Stimulated activated naive CD8-positive, alpha-beta T cell treated with anti-CD3 and anti-CD28 coated beads, Interleukin-15, Interleukin-2, amounts not matched to agents 100 U/mL and 50 U/mL, for 24 hours (primary cell): ENCODE measurements at places on chromosomes 3 and 15.
A peak's percentile ranks its signal among the peaks of the same experiment; 100 is the strongest.

DNA sequence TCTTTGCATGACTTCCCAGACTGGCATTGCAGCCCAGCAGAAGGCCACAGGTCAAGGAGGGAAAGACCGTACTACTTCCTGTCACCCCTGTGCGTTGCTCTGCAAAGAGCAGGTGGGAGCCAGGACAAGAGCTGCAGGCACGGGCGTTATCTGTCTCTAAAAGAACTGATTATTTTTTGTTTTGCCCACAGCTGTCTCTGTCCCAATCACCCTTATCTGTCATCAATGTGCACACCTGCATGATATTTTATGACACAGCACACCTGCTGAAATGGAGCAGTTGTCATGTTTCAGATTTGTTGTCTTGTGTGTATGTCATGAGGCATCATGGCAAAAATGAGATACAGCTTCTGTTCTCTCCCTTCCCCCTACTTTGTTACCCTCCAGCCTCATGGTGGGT, 58.8 kb downstream of the SLCO3A1 start:
- no peak for DNase-seq

GRCh38 chr3:111601810-111602209, 6.7 kb upstream of the ZBED2 start:
- DNase-seq, result no peak

- DNase-seq, result no peak
Measured at GRCh38 chr3:129560911-129561594, 18.1 kb downstream of the H1-8 start.

GRCh38 chr3:136734382-136735070, 17.7 kb downstream of the STAG1 start:
- DNase-seq, result no peak

DNA sequence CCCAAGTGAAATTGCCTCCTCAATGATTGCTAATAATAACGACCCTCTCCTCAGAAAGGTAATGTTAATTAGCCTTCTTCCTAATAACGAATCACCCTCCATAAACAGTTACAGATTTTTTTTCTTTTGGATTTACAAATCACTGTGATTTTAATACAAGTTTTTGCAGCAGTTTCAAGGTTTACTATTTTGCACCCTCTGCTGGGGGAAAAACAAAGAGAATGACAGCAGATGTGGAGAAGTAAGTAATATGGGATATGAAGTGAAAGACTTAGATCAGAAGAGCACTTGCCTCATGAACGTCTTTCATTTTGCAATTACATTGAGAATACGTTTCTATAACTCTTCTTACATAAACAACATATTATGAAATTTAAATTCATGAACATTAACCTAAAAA, 16.1 kb upstream of the CNTN3 start:
- no peak for DNase-seq

DNA sequence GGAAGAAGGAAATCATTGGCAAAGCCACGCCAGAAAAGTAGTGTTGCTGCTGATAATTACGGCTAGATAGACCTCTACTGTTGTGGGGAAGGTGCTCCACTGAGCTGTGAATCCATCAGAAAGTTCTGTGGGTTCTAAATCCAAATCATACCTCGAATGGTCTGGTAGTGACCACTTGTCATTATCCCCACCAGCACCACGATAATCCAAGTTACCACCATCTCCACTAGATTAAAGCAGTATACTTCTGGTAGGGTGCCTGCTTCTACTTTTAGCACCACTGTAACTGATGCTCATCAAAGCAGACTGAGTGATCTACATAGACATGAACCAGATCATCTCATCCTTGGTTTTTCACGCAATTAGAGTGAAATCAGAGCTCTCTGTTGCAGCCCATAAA, 185.5 kb downstream of the FMN1 start:
- no peak for DNase-seq

DNA sequence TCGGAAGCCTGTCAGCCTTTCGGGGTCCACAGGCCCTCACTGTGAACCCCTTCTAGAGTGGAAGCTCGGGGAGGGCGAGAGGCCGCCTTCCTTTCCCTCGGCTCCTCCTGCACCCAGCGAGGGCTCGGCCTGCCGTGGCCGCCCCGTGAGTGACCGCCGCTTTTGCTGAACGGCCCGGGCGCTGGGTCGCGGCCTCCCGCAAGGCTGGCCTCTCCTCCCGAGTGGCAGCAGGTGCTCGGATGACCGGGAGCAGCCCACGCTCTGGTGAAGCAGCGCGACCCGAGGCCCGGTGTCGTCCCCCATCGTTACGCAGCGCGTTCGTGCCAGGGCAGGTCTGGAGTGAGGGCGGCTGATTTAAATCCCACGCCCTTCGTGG, 53.8 kb downstream of the LRRK1 start:
- no peak for DNase-seq

DNA sequence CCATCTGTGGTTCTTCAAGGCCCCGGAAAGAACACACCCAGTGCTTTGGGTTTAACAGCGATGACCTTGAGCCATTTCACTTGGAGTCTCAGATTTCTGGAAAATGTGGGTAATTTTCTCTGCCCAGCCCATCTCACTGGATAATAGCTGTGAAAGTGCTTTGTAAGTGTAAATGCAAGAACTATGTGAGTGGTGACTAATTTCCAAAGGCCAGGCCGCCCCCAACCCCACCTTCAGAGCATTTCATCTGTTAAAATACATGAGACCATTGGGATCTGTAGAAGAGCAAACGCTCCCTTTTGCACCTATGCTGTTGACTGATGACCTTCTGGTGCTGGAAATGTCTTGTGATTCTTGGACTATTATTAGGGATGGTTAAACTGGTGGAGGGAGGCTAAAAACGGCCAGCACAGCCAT, 196.8 kb upstream of the LPP start:
- peak; percentile 38 for DNase-seq

DNA sequence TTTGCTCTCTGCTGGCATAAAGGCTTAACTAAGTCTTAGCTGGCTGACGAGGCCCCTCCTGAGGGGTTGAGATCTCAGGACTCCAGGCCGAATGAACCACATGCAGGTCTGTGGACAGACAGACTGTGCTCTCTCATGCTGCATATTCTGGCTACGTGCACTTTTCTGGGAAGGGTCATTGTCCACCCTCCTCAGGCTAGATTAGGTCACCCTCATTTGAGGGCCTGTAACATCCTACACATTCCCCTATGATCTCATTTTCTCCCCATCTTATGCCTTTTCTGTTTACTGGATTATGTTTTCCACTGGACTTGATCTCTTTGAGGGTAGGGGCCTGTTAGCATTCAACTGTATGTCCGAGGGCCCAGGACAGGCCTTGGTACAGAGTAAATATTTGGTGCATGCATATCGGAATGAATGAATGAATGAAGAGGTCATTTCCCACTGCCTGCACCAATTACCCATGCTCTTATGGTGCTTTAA, 13.7 kb downstream of the EEFSEC start:
- DNase-seq, result no peak
